D721Med (cell line): ENCODE measurements at places on chromosomes 2 and 18.
A peak's percentile ranks its signal among the peaks of the same experiment; 100 is the strongest.

GRCh38 chr2:106572541-106573450, 85.6 kb downstream of the CD8B2 start:
- no peak for DNase-seq

- DNase-seq = no peak
Observed at GRCh38 chr2:218776488-218776887, 5.5 kb upstream of the CYP27A1 start.

DNA sequence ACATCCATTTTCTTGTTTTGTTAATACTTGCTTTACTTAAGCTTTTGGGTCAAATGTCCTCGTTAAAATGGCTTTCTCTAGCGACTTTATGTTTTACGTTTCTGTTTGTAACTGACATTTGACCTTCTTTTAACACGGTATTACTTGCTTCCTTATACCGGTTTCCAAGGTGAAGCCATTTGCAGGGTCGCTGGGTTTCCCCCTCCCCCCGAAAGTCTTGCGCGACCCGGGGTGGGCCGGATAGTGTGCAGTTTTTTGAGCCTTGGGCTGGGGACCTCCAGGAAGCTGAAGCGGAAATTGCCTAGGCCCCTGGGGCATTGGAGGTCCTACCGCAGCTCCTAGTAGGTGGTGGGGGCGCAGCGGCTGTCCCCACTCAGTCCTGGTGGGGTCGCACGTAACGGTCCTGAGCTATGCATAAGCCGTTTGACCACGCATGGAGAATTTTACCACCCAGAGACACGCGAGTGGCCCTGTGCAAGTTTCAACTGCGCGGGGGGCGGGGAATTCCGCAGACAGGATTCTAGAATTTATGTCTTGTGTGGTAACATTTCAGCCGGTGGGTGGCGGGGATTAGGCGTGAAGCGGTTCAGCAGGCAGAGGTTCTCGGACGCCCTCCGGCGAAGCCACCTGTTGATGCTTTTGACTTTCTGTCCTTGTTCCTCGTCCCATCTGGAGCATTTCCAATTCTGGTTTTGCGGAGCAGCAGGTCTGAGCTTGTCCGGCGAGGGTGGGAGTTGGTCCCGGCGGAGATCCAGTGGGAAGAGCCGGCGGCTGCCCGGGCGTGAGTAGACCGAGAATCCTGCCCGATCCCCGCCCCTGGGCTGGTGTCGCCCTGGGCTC, 2.4 kb downstream of the CFLAR start:
- DNase-seq = no peak

- no peak for DNase-seq
Observed at GRCh38 chr18:37544217-37544616, 21.4 kb downstream of the CELF4 start.

- peak; percentile 53 for DNase-seq
Observed at GRCh38 chr2:20650393-20650876, 463 bp downstream of the HS1BP3 start.

- no peak for DNase-seq
Observed at GRCh38 chr2:63902149-63902548, 60.5 kb downstream of the UGP2 start.

GRCh38 chr2:99891428-99891780, 251.0 kb downstream of the AFF3 start:
- no peak for DNase-seq

GRCh38 chr2:18345848-18346247, 214.6 kb downstream of the RDH14 start:
- no peak for DNase-seq

DNA sequence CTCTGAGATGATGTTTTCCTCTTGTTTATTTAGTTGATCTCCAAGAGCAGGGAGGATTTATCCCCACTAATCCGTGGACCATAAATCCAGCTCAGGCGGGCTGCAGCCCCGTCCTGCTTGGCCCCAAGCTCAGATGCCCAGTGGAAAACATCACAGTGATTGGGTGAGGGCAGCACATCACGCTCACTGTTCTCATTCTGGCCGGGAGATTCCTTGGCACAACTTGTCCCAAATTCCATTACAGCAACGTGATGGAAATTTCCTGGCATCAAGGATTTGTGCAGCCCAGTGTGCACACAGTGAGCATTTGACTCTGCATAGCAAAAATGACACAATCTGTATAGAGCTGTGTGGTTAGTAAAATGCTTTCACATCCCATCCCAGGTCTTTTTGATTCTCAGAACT, 96.8 kb downstream of the VAPA start:
- peak; percentile 83 for DNase-seq

GRCh38 chr2:205424326-205424725, 258.0 kb upstream of the NRP2 start:
- no peak for DNase-seq

GRCh38 chr2:145049475-145049874, 529.6 kb upstream of the ZEB2 start:
- DNase-seq = no peak

- no peak for DNase-seq
Observed at GRCh38 chr2:1714291-1715064, 29.8 kb downstream of the PXDN start.

DNA sequence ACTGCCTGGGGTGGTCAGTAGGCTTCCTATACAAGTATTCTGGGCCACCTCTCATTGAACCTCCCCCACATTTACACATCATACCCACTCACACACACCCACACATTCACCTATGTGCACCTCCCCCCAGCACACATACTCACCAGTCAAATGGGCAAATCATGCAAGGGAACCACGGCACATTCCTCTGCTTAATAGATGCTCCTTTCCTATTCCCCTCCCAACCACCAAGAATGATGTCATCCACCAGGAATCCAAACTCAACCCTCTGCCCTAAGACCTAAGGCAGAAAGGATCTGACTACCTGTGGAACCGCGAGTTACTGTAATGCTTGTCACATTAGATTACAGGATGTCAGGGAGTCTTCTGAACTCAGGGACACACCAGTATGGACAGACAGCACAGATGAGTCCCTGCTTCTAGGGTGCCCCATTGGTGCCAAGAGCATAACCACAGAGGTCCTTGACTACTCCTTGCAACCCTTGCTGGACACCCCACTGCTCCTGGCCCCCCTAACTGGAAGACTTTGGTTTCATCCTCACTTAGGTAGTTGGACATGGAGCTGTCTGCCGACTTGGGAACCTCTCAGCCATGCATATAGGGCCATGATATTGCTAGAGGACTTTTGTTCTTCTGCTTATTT, 21.5 kb upstream of the CAB39 start:
- DNase-seq = no peak

DNA sequence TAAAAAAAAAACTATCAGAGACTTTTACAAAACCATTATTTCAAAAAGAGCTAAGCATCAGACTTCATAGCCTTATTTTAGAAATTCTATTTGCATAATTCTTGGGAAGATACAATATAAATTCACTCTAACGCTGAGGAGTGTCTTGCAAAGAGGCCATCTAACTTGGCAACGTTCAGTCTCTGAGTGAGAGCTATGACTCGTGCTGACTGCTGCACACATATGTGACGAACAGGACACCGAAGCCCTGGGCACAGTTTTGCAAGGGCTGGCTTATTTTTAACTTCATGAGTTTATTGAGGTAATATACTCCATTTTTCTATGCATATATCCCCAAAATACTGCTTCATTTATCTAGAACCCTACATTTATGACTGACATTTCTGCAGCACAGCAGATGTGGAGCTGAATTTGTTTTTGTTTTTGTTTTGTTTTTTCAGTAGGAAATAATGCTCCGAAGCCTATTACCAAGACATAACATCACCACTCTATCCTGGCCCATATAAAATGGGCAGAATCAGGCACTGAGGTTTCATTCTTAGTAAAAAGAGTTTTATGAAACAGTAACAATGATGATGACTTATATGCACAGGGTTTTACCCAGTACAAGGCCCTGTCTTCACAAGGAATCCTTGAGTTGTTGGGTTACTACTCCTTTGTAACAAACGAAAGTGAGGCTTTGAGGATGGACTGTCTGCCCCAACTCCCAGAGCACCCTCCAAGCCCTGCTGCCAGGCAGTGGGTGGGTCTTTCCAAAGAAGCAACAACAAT, 68.3 kb downstream of the CRACDL start:
- DNase-seq = no peak

GRCh38 chr18:46028536-46028891, 43.5 kb downstream of the PSTPIP2 start:
- DNase-seq = no peak

GRCh38 chr2:37168217-37168981, 11.6 kb upstream of the EIF2AK2 start:
- peak; percentile 39 for DNase-seq

GRCh38 chr2:99156891-99157290, 2.1 kb downstream of the LIPT1 start:
- DNase-seq = no peak

DNA sequence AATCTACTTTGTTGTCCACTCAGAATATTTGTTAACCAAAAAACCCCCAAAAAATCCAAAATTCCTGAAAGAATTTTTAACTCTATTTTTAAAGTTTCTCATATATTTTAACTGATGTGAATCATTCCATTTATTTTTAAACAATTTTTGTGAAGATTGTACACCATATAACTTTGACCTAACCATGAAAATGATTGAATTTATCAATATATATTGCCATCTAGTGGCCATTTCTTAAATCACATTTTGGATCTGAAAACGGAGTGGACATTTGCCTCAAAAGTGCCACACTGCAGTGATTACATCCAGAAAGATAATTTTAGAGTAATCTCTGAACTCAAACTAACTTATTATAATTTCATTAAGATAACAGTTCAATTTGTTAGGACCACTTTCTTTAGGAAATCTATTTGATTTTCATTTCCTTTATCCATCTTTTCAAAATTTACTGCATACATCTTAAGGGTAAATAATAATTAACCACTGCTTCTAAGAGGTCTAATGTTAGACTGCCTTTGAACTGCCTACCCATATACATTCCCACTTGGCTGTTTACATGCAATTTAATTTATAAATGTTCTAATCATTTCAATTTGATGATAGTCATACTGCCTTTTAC, 71.1 kb downstream of the DSC3 start:
- no peak for DNase-seq

DNA sequence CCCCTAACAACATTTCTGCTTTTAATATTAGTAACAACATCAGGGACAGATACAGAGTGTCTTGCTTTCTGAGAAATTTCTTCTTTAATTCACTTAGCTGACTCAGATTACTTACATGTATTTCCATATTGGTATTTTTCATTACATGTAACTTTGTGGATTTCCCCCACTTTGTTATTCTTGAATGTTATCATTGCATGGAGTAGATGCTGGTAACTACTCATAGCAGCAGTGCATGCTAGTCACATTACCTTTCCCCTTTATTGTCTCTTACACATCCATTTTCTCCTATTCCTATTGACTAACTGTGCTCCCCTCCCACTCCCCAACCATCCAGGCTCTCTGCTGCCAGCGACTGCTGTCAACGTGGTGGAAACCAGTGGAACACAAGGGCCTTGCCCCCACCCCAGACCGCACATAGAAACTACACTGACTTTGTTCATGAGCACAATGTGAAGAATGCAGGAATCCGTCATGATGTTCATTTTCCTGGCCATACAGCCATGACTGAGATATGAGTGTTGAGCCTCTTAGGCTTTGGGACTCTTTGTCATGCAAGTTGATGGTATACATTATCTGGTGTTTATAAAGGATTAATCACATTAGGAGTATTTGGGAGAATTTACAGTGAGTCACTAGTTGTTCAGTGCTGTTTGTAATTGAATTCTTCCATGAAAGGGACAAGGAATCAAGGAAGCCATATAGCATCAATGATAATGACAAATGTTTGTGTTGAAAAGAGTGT, 91.0 kb downstream of the EPB41L5 start:
- no peak for DNase-seq
